ENCODE measurements at places on chromosomes 6 and 20. TPM values are rescaled to one million over a fixed set of nuclear protein-coding genes. Genes with fewer than 3 reads are reported as not detected.

GRCh38 chr6:49531774-49532569 lies 18.5 kb upstream of the C6orf141 start:
- no peaks in the 10 kb centered on the region for H3K4me1 ChIP-seq
- H3K4me3 ChIP-seq, result no peak overlapping the region
- no peaks in the 10 kb centered on the region for H3K36me3 ChIP-seq
- no peak for DNase-seq
- no peaks in the 10 kb centered on the region for H3K27me3 ChIP-seq

MOCS3 gene
- total RNA-seq, result 4.7 TPM

- no peak for DNase-seq
- H3K27ac ChIP-seq, result no peak overlapping the region
- H3K4me1 ChIP-seq, result peaks cover 4% of the 10 kb centered on the region
- no peaks in the 10 kb centered on the region for H3K36me3 ChIP-seq
- H3K27me3 ChIP-seq, result peaks cover 4% of the 10 kb centered on the region
Measured at GRCh38 chr6:44000164-44000842, 126.9 kb downstream of the MRPL14 start.

- no peak overlapping the region for H3K4me3 ChIP-seq
- H3K27me3 ChIP-seq, result peaks cover 3% of the 10 kb centered on the region
- no peak overlapping the region for H3K27ac ChIP-seq
- DNase-seq, result no peak
- no peaks in the 10 kb centered on the region for H3K36me3 ChIP-seq
- no peaks in the 10 kb centered on the region for H3K4me1 ChIP-seq
Measured at GRCh38 chr6:27556406-27556805, 83.5 kb upstream of the ZNF184 start.

SAMD5 gene
- 1.3 TPM for total RNA-seq

- H3K4me3 ChIP-seq, result no peak overlapping the region
- no peaks in the 10 kb centered on the region for H3K27me3 ChIP-seq
- no peaks in the 10 kb centered on the region for H3K4me1 ChIP-seq
- DNase-seq, result no peak
Measured at GRCh38 chr6:6826095-6826901, 237.8 kb downstream of the LY86 start.

Data from ascending aorta (tissue), 2 donors.